NCI-H1694 treated with DMSO at 0.1 percent for 48 hours (cell line): ENCODE measurements at places on chromosomes 1 and 21.

GRCh38 chr1:165597883-165598675 is 33.0 kb upstream of the MGST3 start:
- peak; percentile 93 for DNase-seq

GRCh38 chr1:39409055-39409816 is 82.2 kb upstream of the BMP8A start:
- DNase-seq, result peak; percentile 98

- DNase-seq, result no peak
Measured at GRCh38 chr1:89167590-89168230, 8.1 kb downstream of the GBP7 start.

DNA sequence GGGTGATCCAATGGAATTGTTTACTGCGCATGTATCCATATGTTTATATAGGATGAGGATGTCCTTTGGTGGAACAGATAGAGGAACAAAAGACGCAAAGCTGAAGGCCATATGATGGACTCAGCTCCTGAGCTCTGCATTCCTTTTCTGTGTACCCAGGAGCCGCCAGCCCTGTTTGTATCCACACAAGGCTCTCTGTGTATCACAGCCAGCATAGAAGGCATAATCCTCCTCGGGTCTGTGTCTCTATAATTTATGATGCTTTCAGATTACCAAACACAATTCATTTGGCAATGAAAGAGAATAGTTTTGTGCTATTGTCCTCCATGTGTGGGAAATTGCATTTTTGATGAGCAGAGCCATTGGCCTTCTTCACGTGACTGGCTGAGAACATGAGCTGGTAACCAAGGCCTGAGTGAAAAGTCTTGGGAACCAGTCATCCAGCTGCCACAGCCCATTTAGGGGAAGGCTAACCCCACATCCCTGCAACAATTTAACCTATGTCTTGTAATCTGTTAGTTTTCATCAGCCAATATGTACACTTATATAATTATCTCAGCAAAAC is 119.2 kb downstream of the PBX1 start:
- no peak for DNase-seq

DNA sequence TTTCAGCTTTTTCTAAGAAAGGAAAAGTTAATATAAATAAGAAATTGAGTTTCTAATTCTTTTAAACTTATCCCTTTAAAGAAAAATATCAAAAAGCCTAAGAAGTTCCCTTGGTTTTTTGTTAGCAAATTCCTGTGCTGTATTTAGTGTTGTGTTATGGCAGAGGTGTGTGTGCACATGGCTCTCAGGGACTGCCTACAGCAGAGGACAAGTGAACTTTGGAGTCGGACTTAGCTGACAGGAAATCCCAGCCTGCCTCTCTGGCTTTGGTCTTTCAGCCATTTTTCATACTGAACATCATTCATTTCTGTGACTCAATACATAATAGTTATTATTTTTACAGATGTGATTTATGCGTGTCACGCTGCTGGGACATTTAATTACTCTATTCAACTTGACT is 149.6 kb downstream of the FMN2 start:
- DNase-seq, result no peak

GRCh38 chr1:205477759-205478247 is 22.0 kb upstream of the BLACAT1 start:
- no peak for DNase-seq

GRCh38 chr1:208534599-208534897 is 290.4 kb upstream of the PLXNA2 start:
- DNase-seq, result peak; percentile 72

DNA sequence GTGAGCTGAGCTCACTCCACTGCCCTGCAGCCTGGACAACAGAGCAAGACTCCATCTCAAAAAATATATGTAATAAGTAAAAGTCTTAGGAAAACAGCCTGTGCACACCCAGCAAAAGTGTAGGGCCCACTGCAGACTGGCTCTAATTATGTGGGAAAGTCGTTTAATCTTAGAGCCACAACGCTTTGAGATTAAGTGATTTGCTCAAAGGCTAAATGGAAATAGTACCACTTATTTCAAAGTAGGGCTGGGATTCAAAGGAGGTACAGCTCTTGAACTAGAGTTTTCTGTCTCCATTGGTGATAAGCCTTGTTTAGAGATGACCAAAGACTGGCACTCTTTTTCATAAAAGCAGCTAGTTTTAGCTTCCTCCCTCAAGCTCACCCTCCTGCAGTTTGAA is 2.2 kb downstream of the TACSTD2 start:
- no peak for DNase-seq
